ENCODE measurements at places on chromosomes 3 and 15.

- DNase-seq, result no peak
Measured at GRCh38 chr3:152319831-152320617, 51.3 kb downstream of the MBNL1 start.

DNA sequence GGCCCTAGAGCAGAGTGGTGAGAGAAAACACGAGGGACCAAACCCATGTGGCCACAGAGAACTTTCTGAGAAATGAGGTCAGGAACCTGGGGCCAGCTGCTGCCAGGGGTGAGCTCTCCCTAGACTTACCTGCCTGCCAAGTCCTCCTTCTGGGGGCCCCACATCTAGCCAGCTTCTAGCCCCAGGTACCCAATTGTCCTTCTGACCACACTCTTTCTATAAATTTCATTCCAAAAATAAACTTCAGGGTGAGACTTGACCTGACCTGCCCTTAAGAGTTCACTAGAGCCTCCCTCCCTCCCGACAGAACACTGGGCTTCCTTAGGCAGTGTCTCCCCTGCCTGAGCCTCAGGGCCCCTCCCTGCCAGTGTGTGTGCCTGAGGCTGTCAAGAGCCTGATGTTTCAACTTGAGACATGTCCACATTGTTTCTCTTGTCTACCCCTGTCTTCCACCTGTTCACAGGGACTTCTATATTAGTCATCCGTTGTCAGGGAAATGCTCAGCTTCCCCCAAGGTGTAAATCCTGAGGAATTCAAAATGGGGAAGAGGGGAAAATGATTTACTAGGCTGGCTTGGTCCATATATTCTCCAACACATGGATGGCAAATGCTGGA lies 312.8 kb upstream of the TLE3 start:
- no peak for DNase-seq

- no peak for DNase-seq
Measured at GRCh38 chr3:152330559-152330958, 61.8 kb downstream of the MBNL1 start.

DNA sequence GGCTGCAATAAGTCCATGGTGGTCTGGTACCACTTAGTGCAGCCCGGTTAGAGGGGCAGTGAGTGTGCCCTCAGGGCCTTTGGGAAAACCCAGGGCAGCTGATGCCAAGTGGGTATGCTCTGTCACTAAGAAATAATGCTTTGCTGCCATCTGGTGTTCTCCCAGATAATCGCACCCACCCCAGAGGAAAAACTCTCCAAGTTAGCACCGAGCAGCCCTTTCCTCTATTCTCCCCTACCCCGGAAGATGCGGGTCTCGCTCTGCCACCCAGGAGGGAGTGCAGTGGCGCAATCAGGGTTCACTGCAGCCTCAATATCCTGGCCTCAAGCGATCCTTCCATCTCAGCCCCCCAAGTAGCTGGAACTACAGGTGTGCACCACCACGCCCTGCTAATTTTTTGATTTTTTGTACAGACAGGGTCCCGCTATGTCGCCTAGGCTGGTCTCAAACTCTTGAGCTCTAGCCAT lies 21.3 kb upstream of the DAPK2 start:
- DNase-seq, result peak; percentile 22

DNA sequence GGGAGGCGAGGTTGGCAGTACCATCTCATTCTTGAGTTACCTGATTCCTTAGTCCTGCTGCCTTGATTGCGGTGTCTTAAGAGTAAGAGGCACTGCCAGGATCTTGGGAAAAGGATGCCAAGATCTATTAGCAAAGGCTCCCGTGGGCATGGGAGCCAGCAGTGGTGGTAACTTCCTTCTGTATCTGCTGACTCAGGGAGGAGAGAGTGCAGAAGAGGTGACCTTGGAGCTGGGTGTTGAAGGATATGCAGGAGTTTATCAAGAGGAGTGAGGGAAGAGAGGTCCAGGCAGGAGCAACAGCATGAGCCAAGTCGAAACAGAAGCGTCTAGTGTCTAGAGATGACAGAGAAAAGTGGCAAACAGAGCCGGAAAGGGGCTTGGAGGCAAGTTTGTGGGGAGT lies 4.5 kb downstream of the MESP2 start:
- no peak for DNase-seq

GRCh38 chr3:43320288-43320687 lies 33.9 kb downstream of the SNRK start:
- no peak for DNase-seq

GRCh38 chr3:180180795-180181194 lies 144.1 kb upstream of the PEX5L start:
- no peak for DNase-seq

- DNase-seq, result no peak
Measured at GRCh38 chr15:60661080-60661645, 182.2 kb upstream of the ICE2 start.

DNA sequence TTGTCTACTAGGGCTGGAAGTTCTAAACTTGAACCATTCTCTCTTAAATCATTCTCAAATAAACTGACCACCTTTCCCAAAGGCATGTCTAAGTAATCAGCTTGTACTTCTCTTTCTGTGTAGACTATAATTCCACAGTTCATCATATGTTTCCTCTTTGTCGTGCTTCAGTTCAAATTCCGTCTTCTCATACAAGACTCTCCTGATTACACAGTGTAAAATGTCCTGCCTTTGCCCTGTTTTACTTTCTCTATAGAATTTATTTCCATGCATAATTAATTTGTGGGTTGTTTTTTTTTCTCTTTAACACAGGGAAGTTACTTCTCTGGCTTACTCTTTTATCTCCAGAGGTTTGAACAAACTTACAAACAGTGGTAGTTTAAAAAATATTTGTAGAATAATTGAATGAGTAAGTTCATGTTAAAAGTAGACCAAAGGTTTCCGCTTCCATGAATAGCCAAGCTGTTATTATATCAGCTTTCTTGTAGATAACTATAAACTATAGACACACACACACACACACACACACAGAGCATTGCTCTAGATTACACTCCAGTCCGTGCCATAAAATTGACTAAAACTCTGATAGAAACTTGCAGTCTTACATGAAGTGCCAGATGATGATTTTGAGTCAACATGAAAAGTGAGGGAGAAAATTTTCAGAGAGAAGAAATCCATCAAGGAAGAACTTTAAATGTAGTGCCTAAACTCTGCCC lies 119.0 kb downstream of the SUCNR1 start:
- no peak for DNase-seq

DNA sequence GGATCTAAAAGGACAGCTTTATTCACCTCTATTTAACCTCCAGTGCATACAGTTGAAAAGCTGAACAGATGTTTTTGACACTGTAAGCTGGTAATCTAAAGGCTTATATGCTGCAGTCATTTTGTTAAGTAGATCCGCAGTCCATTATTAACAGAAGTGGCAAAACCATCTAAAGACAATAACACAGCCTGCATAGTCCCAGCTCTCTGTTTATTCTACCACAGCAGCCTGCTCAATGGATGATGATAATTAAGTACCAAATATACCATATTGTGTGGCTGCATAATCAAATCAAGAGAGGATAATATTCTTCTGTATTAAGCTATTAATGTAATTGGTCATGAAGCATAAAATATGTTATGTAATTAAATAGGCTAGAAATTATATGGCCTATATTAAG lies 207.1 kb downstream of the MEIS2 start:
- no peak for DNase-seq

GRCh38 chr15:65042776-65043327 lies 2.3 kb upstream of the SLC51B start:
- DNase-seq, result no peak

DNA sequence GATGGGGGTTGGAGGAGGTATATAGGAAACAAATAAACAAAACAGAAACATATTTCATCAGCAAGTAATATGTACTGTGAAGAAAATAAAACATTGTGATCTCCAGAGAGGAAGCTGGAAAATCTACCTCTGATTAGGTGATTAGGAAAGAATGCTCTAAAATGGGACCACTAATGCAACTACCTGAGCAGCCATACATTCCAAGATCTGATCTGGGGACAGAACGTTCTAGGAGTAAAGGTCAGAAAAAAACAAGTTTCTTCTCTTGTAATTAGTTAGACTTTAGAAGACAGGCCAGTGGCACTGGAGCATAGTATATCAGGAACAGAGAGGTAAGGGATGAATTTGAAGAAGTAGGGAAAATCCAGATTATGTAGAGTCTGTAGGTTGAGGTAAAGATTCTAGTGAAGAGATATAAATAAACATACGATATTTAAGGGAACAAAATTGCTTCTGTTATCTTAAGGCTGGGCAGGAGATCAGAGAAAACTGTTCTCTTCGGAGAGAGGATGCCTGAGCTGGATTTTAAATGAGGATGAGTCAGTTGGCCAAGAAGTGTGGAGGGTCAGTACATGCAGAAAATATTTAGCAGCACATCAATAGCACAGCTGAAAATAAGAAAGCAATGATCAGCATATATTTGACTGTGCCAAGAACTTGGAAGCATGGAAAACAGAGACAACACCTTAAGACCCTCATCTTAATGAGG lies 429.5 kb downstream of the NLGN1 start:
- DNase-seq, result no peak

GRCh38 chr3:105502333-105502732 lies 135.6 kb downstream of the ALCAM start:
- no peak for DNase-seq

- DNase-seq, result no peak
Measured at GRCh38 chr3:44957986-44958385, 18.0 kb downstream of the ZDHHC3 start.

DNA sequence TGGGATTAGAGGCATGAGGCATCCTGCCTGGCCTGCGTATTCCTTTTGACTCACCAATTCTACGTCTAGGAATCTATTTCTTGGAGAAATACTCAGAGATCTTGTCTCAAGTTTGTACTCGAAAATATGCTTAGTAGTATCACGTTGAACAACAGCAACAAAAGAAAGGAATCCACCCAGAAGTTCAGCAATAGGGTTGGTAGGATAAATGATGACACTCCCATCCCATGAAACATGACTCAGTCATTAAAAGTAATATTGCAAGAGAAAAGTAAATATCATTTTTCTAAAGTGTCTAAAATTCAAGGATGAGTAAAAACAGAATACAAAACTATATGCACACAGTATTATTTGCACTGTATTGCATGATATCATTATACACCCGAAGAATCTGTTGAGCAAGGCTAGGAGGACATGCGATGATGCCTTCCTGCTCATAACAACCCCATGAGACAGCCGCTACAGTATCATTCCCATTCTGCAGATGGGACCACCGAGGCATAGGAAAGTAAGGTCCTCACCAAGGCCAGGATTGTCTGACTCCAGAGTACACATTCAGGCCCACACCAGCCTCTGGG lies 61.5 kb downstream of the SLC6A1 start:
- no peak for DNase-seq

DNA sequence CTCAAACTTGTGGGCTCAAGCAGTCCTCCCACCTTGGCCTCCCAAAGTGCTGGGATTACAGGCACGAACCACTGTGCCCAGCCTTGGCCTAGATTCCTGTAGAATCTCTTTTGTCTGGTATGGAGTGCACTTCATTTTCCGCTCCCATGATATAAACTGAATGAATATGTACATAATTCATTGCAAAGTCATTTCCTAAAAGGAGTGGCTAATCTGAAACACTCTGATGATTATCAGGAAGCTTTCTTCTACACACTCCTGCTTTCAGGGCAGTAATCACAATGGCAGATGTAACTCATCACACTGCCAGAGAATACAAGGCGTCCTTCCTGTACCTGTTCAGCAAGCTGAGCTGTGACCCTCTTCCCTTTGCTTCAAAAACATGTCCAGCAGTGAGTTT lies 28.6 kb downstream of the RLBP1 start:
- DNase-seq, result no peak

DNA sequence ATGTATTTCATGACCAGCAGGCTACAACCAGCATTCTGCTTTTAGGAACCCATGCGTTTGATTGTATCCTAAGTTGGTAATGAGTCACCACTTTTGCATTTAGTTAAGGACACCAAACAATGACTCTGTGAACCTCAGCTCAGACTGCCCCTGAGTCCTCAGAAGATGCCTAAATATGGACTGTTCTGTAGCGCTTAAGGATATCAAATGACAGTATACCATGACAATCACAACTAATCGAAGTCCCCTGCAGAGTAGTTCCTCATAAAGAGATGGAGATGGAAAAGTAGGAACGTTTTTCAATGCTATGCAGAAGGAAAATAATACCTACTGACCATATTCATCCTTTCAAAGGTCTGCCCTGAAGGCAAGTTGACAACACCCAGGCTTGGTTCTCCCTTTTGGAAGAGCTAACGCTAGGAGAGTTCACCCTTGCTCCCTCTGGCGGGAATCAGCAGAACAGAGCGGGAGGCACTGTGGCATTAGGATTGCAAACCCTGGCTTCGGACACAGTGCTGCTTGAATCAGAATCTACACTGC lies 508.6 kb downstream of the FHIT start:
- DNase-seq, result no peak

- DNase-seq, result no peak
Measured at GRCh38 chr3:188580223-188580622, 426.3 kb downstream of the LPP start.

- no peak for DNase-seq
Measured at GRCh38 chr3:61914276-61914675, 352.9 kb downstream of the PTPRG start.

- DNase-seq, result no peak
Measured at GRCh38 chr3:133125171-133125570, 87.0 kb downstream of the TMEM108 start.

DNA sequence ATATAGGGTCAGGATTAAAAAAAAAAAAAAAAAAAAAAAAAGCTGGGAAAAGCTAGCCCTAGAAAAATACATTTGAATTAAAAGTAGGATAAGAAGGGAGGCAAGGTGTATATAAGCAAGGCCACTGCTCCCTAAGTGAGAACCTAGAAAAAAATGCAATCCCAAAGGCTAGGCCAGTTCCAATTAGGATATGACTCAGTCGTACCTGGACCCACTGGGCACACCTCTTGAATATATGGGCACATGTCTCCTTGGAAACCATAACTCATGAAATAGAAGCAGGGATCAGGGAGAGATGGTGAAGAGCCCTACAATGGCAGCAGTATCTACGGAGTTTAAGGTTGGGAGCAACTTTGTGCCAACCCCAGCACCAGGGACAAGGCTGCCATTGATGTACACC lies 314.1 kb upstream of the IL12A start:
- no peak for DNase-seq

DNA sequence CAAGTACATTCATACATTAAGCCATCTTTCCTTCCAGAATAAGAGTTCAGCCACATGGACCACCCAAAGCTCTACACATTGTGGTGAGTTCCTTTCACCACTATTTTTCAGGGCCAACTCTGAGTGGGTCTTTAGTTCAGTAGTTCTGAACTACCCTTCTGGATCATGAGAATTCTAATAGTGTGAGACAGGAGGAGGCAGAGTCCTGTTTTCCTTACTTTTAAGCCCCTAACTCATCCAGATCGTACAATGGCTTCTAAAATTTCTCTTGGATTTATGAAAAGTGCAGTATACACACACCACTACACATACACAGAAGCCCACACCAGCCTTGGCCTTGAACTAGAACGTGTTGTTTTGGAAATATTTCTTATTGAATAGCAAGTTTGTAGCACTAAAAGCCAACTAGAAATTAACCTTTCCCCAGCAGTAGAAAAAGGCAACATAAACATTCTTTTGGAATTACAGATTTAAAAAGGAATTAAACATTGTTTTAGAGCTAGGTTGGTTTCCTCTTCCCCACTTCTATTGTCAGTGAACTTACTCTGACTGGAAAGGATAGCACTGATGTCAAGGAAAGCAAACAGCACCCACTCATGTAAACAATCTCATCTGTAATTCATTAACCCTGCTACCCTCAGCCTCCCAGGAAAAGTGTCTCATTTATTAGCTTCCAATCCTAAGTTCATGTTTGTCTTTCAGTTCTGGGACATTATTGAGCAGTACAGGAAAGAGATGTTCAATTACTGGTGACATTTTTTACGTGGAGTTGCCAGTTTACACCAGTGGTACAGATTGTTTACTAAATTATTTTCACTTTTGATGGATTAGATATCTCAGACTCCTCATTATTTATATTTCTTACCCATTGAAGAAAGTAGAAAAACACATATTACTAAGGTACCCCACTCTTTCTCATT lies 95.7 kb upstream of the AGTR1 start:
- DNase-seq, result no peak
